ENCODE measurements at places on chromosomes 13 and 19. TPM values are rescaled to one million over a fixed set of nuclear protein-coding genes. Genes with fewer than 3 reads are reported as not detected.

SIGLEC11 gene
- 0.27 TPM for total RNA-seq

NPAS1 gene
- 0.54 TPM for total RNA-seq

GFY gene
- not detected for total RNA-seq

NOTCH3 gene
- total RNA-seq, result 60.0 TPM

CLEC17A gene
- total RNA-seq, result not detected

CTXN1 gene
- total RNA-seq, result 0.24 TPM

ASF1B gene
- total RNA-seq, result 0.70 TPM

TMIGD2 gene
- total RNA-seq, result not detected

GPR12 gene
- total RNA-seq, result not detected

KCNN4 gene
- 0.43 TPM for total RNA-seq

ZNF548 gene
- 16.1 TPM for total RNA-seq

CASP14 gene
- total RNA-seq, result not detected

CYP4F8 gene
- not detected for total RNA-seq

TMPRSS9 gene
- not detected for total RNA-seq

MISP3 gene
- 7.9 TPM for total RNA-seq

ATP8A2 gene
- 0.08 TPM for total RNA-seq

PSG11 gene
- not detected for total RNA-seq

DACT3 gene
- 23.8 TPM for total RNA-seq

ESD gene
- 94.9 TPM for total RNA-seq

APOC1 gene
- total RNA-seq, result 7.3 TPM

ZNF223 gene
- 2.2 TPM for total RNA-seq

CEACAM16 gene
- not detected for total RNA-seq

All from cardiac septum (tissue), 1 donor.